ENCODE measurements at places on chromosomes 5 and 9.

DNA sequence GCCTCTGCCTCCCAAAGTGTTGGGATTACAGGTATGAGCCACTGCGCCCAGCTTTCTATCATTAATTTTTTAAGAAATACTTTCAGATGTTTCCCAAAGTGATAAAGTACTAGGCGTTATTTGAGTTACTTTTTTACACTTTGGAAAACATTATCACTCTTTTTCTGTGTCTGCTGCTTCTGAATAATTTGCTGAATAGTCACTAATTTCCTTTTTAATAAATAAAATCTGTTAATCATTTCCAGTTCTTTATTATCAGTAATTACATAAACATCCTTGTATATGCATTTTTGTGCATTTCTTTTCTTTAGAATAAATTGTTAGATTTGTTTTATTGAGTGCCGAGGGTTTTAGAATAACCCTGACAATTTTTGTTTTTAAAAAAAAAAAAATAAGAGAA lies 48.6 kb downstream of the UHRF2 start:
- DNase-seq: no peak

GRCh38 chr5:1204693-1205242 lies 3.4 kb downstream of the SLC6A19 start:
- no peak for DNase-seq

DNA sequence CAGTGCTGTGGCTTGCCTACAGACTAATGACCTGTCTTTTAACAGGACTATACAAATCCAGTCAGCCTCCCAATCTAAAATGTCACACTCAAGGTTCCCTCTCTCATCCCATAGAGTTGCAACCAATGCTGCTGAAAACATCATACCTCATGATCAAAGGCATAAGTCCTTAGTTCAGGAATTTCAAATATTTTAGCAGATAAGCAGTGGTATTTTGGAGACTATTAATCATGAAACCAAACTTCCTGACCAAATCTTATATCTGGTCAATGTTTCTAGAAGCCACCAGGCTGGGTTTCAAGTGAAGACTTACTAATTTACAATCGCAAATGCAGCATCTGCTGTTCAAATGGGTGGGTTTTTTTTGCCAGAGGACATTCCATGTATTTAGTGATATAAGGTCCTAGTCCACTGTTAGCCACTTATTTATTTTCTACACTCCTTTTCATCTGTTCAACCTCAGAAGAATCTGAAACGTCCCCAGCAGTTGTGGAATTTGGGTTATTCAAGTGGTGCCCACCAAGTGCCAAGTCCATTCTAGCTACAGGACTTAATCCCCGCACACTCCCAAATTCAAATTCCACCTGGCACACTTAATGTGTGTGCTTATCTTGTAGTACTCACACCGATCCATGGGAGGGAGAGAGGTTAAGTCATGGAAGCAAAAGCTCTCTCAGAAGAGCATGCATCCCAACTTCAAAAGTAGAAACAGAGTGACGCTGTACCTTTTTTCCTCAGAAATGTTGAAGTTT lies 5.8 kb downstream of the TAS2R1 start:
- no peak for DNase-seq

GRCh38 chr5:22596404-22596970 lies 256.7 kb downstream of the CDH12 start:
- no peak for DNase-seq

DNA sequence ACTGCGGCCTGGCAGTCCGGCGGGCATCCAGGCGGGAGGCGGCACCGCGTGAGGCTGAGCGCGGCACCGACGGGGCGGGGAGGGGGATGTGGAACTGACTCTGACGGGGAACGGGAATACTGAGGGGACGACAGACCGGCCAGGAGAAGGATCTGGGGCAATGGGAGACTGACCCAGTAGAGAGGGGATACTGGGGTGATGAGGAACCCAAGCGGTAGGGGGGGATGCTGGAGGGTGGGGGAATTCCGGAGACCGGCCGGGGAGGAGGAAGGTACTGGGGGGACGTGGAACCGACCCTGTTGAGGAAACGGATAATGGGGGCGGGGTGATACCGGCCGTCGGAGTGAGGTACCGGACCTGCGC lies 423 bp downstream of the IPPK start:
- DNase-seq: no peak

DNA sequence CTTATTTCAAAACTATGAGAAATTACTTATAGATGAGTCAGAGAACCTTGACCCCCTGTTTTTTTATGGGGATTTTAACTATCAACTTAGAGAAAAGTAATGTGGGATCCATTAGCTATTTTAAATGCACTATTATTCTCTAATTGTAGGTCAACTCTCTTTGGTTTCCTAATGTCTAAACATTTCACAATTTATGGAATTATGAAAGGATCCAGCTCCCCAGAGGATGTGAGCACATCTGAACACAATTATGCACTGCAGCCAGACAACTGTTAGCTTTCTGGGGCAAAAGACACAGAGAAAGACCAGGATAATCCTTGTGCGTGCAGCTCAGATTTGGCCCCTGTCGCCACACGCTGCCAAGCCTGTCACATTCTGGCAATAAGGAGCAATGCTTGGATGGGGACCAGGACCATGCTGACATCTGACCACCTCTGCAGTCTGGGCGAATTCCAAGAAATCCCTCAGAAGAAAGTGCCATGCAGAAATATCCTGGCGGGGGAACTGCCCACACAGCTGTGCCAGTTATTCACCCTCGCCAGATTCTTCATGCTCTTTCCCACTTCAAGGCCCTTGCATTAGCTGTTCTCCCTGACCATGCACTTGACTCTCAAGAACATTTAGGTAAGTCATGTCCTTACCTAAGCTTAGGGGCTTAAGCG lies 22.2 kb upstream of the CMBL start:
- DNase-seq: no peak

Measured in NCI-H526 treated with DMSO at 0.1 percent for 48 hours (cell line).